ENCODE measurements at places on chromosomes 3 and 15. TPM values are rescaled to one million over a fixed set of nuclear protein-coding genes. Genes with fewer than 3 reads are reported as not detected.

The MORC1 gene
- total RNA-seq, result not detected

The CFAP20DC gene
- 5.4 TPM for total RNA-seq

The CAPN3 gene
- total RNA-seq, result 20.9 TPM

The LMAN1L gene
- total RNA-seq, result not detected

The MESP1 gene
- 0.37 TPM for total RNA-seq

The GPR62 gene
- 0.15 TPM for total RNA-seq

The CLSTN2 gene
- total RNA-seq, result 2.4 TPM

- DNase-seq, result no peak
Observed at GRCh38 chr15:49984436-49984835, 134.6 kb downstream of the ATP8B4 start.

- DNase-seq, result peak; percentile 71
Observed at GRCh38 chr3:140206196-140207040, 271.4 kb downstream of the CLSTN2 start.

DNA sequence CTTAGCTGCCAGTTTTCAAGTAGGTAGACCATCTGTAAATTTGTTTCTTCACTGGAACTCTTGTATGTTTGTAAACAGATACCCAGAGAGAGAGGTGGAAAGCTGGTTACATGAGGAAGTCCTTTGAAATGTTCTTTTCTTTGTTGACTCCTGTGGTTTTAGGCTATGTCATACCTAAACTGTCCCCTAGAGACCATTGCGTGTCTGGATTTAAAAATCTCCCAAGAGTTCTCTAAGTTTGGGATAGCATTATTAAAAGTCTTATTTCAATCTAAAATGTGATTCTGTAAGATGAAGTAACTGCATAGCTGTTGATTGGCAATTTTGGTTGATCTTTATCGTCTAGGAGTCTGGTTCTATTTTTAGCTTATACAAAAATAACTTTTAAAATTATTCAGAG, 127.2 kb downstream of the GHSR start:
- no peak for DNase-seq

GRCh38 chr3:12180631-12181030, 21.9 kb upstream of the TIMP4 start:
- no peak for DNase-seq

GRCh38 chr15:91970142-91970541, 116.6 kb downstream of the SLCO3A1 start:
- DNase-seq, result peak; percentile 95

DNA sequence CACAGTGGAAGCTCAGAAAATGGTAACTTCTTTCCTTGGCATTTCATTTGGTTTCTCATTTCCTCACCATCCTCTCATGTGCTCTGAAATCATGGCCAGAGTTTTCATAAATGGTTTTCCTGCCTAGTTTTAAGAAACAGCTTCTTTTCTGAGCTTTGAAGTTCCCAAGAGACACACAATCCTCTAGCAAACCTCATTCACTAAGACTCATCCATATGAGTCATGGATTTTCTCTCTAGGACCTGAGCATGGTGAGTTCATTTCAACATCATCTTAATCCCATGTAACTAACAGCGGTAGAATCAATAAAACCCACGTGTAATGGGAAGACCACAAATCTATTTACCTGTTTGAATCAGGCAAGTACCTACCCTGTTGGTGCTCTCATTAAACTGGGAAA, 274.5 kb upstream of the LRTM1 start:
- no peak for DNase-seq

GRCh38 chr15:93482731-93483130, 393.7 kb upstream of the RGMA start:
- no peak for DNase-seq

GRCh38 chr15:67194171-67195114, 60.0 kb downstream of the AAGAB start:
- no peak for DNase-seq

DNA sequence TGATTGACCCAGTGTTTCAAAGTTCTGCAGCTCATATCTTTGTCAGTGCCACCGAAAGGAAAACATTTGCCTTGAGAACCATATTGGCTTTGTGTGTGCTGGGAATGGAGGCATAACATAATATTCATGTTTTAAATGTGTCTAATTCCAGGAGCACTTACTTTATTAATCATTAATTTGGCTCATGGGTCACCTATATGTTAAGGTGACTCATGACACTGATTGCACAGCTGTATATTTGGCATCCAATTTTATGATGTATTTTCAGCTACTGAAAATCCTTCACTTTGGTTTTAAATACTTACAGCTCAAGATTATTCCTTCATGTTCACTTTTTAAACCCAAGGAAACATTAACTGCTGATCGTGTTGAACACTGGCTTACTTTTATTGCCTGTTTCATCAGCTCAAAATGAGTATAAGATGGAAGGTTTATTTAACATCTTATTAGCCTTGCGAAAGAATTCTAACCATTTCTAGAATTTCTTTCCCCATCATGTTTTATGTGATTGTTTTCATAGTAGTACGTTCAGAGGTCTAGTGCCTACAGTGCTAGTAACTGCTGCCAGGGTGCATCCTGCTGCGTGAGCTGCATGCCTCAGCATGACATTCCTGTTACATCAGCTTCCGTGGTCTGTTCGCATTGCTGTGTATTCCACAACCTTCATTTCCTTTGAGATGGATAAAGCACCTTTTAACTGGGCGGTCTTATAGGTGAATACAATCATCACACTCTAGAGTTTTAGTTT, 63.7 kb downstream of the LRCH3 start:
- DNase-seq, result peak; percentile 19

GRCh38 chr3:30355622-30356021, 250.8 kb upstream of the TGFBR2 start:
- no peak for DNase-seq

GRCh38 chr3:171286580-171287249, 173.5 kb downstream of the TNIK start:
- DNase-seq, result no peak

DNA sequence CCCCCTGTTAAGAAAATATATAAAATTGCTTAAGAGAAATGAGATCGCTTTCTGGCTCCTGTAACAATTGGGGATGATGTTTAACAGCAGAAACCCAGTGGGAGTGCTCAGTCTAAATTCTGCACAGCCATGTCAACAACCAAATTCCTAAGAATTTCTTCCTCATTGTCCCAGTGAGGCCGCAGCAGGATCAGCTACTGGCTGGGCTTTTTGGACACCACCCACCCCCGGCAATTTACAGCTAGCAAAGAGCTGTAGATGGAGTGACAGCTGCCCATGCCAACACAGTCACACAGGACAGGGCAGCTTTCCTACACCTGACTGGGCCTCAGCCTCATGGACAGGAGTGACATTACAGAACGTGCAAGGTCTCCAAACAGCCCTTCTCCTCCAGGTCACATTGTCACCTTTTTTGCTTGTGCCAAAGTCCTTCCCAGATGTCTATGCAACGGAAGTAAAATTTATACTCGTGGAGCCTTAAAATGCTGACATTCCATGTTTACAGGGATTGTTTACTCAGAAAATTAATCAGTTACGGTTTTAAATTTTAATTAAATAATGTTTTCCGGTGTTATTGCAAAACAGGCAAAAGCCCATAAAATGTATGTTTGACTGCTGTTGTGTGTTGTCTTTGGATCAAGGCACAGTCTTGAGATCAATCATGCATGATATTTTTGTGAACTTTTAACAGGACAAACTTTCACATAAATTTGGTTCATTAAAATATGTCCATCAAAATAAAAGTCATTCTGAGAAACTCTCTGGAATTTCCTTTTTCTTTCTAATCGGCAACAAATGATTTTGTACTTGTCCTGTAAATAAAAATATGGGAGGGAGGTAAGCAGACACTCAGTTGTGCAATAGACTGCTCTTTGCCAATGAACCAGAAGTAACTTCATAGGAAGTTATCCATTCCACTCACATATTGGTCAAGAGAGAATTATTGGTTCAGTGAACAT, 943.2 kb downstream of the MCTP2 start:
- DNase-seq, result peak; percentile 69

- peak; percentile 39 for DNase-seq
Observed at GRCh38 chr3:147940405-147941193, 531.4 kb downstream of the ZIC1 start.
